ENCODE measurements at places on chromosomes 7 and 10.

- DNase-seq: no peak
Observed at GRCh38 chr7:40003597-40003996, 53.5 kb downstream of the CDK13 start.

- no peak for DNase-seq
Observed at GRCh38 chr7:104299323-104299722, 29.1 kb upstream of the LHFPL3 start.

- no peak for DNase-seq
Observed at GRCh38 chr7:158407581-158408317, 179.9 kb downstream of the PTPRN2 start.

DNA sequence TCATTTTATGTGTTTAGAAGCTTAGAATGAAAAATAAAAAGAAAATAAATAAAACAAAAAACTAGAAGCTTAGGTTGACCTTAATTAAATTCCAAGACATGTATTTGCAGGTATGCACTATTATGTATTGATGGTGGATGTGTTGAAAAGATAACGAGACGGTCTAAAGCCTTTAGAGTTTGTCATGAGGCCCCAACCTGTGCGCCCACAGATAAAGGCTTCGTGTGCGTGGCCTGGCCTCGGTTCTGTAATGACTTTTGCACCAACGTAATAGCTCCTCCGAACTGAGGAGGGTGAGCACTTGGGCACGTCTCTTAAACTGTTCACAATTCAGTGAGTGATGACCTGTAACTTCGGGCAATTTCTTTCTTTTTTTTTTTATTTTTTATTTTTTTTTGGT lies 43.7 kb upstream of the NCAPG2 start:
- no peak for DNase-seq

DNA sequence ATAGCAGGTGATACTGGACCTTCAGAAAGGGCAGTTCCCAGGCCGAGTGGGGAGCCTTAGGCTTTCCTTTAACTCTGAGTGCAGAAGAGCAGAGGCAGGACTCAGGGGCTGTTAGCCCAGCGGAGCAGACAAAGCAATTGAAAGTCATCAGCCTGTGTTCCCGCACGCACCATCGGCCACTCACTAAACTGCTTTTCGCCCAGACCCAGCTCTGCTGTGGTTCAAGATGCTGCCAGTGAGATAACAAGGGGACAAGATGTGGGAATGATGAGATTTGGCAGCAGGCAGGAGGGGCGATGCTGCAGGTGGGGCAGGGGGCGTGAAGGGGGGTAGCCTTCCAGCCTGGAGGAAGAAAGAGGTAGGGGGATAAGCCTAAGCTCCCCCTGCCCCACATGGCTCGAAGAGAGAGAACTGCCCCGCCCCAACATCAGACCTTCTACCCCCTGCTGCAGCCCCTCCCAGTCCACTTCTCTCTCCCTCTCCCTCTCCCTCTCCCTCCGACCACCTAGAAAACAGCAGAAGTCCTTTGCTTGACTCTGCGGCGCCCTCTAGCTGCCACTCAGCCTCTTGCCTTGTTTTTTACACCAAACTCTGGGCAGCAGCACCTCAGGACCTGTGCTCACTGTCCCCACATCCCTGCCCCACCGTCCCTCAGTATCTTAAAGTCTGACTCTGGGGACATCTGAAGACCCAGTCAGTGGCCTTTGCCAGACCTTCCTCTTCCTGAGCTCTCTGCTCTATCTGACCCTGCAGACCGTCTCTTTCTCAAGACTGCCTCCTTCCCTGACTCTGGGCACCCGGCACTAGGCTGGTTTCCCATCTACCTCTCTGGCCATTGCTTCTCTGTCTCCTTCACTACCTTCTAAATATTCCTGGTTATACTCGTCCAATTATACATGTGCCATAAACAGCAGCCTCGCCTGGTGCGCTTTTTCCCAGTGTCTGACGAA lies 110.5 kb downstream of the C10orf105 start:
- DNase-seq: peak; percentile 22

Measured in activated CD4-positive, CD25-positive, alpha-beta regulatory T cell treated with anti-CD3 and anti-CD28 coated beads, Interleukin-2, amount 50 U/mL, for 16 hours (primary cell).